Esophagus squamous epithelium (tissue), 5 donors: ENCODE measurements at places on chromosomes 11 and 22.

DNA sequence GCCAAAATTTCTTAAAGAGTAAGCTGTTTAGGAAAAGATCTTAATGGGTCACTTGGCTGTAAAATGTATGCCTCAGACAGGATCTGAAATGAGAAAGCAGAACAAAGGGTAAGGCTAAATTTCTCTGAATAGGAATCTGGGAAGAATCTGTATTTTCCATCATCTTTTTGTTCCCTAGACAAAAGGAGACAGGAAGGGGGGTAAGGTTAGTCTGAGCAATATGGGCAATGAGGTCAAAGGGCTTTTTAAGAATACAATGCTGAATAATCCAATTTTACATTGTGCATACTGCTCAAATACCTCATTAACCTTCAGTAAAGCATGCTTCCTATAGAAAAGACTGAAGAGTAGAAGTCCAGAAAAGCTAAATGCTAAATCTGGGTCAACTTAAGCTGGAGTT lies 34.6 kb downstream of the CLDN25 start:
- no peak for DNase-seq

DNA sequence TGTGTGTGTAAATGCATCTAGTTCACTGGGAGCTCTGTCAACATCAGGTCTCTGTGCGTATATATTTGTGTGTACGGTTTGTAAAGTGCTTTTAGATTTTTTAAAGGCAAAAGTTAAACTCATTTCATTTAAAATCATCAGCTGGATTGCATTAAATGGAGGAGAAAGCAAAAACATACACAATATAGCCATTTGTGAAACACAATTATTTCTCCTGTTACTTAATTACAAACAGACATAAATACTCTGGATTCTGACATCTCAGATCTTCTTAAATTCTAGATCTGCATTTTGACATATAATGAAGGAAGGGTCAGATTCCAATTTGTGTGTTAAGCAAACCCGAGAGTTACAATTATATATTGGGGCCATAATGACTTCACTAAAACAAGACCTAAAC lies 275.4 kb upstream of the NARS2 start:
- DNase-seq = no peak

DNA sequence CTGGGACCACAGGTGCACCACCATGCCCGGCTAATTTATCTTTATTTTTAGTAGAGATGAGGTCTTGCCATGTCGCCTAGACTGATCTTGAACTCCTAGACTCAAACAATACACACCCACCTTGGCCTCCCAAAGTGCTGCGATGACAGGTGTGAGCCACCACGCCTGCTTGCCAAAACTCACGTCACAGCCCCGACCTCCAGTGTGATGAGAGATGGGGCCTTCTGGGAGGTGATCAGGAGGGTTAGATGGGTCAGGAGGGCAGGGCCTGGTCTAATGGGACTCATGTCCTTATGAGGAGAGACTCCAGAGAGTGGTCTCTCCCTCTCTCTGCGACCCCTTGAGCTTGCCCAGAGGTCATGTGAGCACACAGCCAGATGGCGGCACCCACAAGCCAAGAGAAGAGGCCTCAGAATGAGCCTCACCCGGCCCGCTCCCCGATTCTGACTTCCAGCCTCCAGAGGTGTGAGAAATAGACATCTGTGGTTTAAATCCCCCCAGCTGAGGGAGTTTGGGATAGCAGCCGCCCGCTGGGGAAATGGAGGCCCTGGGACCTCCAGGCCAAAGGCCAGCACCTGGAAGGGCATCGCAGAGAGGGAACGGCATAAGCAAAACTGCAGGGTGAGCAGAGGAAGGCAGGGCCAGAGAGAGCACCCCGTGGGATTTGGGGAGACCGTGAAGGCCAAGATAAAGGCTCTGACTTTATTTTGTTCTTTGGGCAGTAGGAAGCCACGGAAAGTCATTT lies 24.1 kb upstream of the GAL start:
- DNase-seq = no peak

GRCh38 chr11:57160665-57161064 lies 21.1 kb upstream of the LRRC55 start:
- DNase-seq = no peak

- no peak for DNase-seq
Observed at GRCh38 chr11:120358729-120359128, 22.5 kb downstream of the ARHGEF12 start.

- DNase-seq = no peak
Observed at GRCh38 chr11:11963067-11963466, 45.4 kb downstream of the DKK3 start.

DNA sequence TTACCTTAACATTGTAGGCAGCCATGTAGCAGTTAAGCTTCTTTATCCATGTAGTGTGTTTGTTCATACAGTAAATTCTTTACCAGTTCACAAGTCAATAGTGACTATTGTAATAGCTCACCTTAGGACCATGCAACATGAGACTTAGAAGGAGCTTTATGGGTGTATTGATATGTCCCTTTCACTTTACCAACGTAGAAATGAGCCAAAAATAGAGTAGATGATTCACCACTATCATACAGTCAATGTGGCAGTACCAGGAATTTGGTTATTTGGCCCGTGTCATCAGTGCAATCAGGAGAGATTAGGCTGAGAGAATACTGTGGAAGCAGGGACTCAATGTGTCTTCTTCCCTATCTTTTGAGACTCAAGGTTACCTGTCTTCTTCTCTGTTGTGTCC lies 4.7 kb downstream of the ZDHHC13 start:
- DNase-seq = no peak

GRCh38 chr22:26763633-26764361 lies 106.4 kb downstream of the MIAT start:
- no peak for DNase-seq

- no peak for DNase-seq
Observed at GRCh38 chr11:120067438-120068113, 70.3 kb downstream of the TRIM29 start.

- no peak for DNase-seq
Observed at GRCh38 chr11:23336961-23337360, 476.7 kb upstream of the CCDC179 start.

GRCh38 chr11:106745941-106746340 lies 272.3 kb downstream of the GUCY1A2 start:
- DNase-seq = no peak

- DNase-seq = no peak
Observed at GRCh38 chr11:115179636-115180035, 324.6 kb downstream of the CADM1 start.

- DNase-seq = no peak
Observed at GRCh38 chr11:65862191-65862735, 2.0 kb downstream of the MUS81 start.

- DNase-seq = no peak
Observed at GRCh38 chr11:60763692-60764369, 7.2 kb downstream of the MS4A15 start.

DNA sequence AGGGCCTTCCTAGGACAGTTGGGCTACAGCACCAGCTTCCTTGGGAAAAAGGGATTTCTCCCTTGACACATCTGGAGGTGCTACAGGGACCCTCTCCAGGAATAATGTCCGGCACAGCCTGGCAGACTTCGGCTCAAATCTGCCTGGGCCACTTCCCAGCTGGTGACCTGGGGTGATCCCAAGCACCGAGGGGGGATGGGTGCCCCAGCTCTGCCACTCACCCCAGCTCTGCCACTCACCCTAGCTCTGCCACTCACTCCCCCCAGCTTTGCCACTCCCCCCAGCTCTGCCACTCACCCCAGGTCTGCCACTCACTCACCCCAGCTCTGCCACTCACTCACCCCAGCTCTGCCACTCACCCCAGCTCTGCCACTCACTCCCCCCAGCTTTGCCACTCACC lies 9.9 kb downstream of the OSBPL5 start:
- no peak for DNase-seq

GRCh38 chr11:66007201-66007634 lies 4.6 kb upstream of the CST6 start:
- DNase-seq = no peak

- DNase-seq = no peak
Observed at GRCh38 chr22:37207981-37208380, 4.3 kb downstream of the SSTR3 start.

GRCh38 chr11:116355104-116355503 lies 417.7 kb downstream of the BUD13 start:
- no peak for DNase-seq

- no peak for DNase-seq
Observed at GRCh38 chr11:3786781-3787428, 10.4 kb downstream of the NUP98 start.

DNA sequence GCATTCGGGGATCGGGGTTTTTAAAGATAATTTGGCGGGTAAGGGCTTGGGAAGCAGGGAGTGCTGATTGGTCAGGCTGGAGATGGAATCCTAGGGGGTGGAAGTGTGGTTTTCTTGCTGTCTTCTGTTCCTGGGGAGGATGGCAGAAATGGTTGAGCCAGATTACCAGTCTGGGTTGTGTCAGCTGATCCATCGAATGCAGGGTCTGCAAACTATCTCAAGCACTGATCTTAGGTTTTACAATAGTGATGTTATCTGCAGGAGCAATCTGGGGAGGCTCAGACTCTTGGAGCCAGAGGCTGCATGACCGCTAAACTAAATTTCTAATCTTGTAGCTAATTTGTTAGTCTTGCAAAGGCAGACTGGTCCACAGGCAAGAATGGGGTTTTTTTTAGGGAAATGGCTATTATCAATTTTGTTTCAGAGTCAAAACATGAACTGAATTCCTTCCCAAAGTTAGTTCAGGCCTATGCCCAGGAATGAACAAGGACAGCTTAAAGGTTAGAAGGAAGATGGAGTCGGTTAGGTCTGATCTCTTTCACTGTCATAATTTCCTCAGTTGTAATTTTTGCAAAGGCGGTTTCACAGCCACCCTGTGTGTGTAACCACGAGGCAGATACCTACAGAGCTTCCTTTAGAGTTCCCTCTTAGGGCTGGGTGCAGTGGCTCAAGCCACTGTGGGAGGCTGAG lies 10.2 kb downstream of the SCGB1A1 start:
- no peak for DNase-seq

- DNase-seq = no peak
Observed at GRCh38 chr11:116162886-116163230, 609.9 kb downstream of the BUD13 start.

DNA sequence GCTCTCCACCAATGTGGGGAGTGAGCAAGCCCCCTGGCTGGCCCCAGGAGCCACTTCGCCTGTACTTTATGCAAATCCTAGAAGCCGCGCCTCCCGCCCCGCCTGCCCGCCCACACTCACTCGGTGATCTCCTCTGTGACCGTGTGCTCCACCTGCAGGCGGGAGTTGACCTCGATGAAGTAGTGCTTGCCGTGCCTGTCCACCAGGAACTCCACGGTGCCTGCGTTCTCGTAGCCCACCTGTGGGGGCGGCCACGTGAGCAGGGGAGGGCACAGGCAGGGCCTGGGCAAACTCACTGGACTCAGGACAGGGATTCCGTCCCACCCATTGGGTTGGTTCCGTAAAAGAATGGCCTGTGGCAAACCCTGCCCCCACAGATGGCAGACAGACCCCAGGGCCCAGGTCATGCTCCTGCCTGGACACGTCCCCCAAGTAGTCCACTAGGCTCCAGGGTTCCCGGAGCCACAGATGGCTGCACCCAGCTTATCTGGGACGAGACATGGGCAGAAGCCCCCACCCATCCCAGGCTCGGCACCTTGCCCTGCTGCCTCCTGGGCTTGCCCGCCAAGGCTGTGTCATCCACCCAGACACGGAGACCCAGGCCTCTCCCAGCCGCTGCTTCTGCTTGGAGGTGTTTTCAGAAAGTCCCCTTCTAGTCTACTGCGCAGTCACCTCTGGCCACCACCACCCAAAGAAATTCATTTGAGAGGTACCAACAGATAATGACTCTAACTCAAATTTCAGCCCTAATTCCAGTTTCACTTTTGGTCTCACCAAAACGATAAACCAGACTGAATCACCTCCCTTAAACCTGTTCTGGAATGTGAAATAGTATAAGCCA lies 12.1 kb downstream of the LRFN4 start:
- peak; percentile 27 for DNase-seq

- DNase-seq = no peak
Observed at GRCh38 chr11:57763568-57763967, 2.0 kb downstream of the CTNND1 start.

GRCh38 chr11:118005224-118006152 lies 19.3 kb downstream of the IL10RA start:
- DNase-seq = no peak

DNA sequence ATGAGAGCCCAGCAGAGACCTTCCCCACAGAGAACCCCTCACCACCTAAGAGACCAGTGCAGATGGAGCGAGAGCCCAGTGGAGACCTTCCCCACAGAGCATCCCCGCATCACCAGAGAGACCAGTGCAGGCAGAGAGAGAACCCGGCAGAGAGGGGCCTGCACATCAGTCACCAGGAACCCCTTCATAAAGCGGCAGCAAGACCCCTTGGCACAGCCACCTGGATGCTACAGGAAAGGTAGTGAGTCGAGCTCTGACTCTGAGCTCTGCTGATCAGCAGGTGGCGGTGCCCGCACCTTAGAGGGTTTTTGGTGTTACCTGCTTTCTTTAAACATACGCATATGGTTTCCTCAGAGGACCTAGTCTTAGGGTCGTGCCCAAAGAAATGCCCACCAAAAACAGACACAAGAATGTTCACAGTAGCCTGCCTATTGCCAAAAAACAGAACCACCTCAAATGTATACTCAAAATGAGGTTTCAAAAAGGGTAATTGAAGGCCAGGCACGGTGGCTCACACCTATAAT lies 678.7 kb downstream of the BRD1 start:
- no peak for DNase-seq

DNA sequence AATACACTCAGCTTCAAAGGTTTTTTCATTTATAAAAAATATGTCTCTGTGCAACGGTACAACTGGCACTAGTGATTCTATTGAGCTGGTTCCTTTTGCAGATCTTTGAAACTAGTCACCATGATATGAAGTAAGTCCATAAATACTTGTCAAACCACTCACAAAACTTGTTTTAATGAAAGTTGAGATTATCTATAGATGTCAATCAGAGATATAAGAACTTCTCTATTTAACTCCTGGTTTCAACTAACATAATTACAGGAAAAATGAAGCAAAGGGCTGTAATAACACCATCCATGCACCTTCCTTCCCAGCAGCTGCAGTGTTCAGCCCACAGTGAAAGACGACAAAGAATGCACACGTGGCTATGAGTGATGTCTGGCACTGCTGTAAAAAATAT lies 44.7 kb downstream of the TMEM123 start:
- DNase-seq = no peak

- DNase-seq = no peak
Observed at GRCh38 chr11:130145975-130146776, 13.4 kb upstream of the ST14 start.

GRCh38 chr11:13486926-13487660 lies 8.7 kb downstream of the PTH start:
- no peak for DNase-seq

DNA sequence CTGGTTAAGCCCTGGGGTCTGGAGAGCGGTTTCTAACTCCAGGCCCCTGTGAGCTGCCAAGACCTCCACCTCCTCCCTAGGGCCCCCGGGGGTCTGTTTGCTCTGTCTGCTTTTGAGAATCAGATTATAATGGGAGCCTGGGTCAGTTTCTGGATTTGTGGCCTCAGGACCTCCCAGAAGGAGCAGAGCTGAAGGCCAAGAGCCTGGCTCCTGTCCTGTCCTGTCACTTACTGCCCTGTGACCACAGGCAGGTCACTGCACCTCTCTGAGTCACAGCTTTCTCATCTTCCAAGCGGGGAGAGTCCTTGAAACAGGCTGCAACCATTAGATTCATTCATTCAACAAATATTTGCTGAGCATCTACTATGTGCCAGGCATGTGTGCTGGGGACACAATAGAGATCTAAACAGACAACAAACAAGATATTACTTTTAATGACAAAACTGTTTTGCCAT lies 87.3 kb upstream of the FGF3 start:
- no peak for DNase-seq
